ENCODE measurements at places on chromosomes 12 and 14.

- DNase-seq: no peak
Observed at GRCh38 chr12:115920395-115921183, 356.9 kb downstream of the MED13L start.

GRCh38 chr12:94165670-94166364 is 17.4 kb downstream of the PLXNC1 start:
- no peak for DNase-seq

GRCh38 chr14:96270565-96271420 is 14.8 kb downstream of the BDKRB1 start:
- DNase-seq: no peak

GRCh38 chr12:121805171-121806008 is 1.6 kb downstream of the SETD1B start:
- DNase-seq: no peak

- DNase-seq: no peak
Observed at GRCh38 chr12:39605996-39606395, 13.6 kb downstream of the ABCD2 start.

DNA sequence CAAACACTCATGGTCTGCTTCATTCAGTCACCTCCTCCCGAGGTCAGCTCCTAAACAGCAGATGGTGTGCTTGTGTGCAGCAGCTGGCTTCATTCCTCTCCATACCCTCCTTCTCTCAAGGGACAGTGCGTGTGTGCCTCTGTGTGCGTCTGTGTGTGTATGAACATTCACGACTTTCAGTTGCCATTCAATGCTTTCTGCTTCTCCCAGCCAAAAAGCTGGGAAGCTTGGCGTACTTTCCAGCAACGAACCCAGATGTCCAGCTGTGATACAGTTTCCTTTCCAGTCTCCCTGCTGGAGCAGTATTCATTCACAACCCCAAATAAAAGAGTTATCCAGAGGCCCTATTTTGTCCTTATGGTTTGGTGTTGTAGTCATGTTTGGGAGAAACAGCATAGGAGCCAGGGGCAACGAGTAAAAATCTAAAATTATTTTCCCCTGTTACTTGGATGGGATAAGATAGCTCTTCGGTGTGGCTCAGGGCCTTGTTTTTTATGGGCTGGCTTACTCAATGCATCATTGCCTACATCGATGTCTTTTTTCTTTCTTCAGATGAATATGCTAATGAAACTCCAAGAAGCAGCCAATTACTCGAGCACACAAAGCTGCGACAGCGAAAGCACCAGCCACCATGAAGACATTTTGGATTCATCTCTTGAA is 379.3 kb downstream of the NAV3 start:
- DNase-seq: no peak

DNA sequence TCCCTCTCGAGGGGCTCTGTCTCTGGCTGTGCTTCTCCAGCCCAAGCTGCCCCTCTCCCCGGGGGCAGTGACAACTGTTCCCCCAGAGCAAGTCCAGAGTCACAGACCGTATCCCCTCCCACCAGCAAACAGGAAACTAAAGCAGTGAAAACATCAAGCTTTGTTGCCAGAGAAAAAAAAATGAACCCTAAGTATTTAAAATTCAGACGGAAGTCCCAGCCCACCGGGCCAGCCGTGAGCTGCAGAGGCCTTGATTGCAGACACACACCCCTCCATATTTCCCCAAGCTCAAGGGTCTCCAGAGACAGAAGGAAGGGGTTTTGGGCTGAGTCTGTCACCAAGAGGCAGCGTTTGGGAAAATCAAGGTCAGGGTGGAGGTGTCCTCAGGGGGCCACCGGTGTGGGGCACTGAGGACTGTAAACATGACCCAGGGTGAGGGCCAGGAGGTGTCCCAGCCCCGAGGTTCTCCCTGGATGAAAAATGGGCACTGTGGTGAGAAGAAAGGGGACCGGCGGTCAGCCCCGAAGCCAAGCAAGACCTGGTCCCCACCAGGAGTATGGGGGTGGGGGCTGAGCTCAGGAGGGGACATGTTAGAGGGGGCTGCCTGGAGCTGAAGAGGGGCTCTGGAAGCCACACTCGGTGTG is 7.7 kb downstream of the PHETA1 start:
- no peak for DNase-seq

- DNase-seq: no peak
Observed at GRCh38 chr14:58633831-58634230, 3.9 kb upstream of the DACT1 start.

DNA sequence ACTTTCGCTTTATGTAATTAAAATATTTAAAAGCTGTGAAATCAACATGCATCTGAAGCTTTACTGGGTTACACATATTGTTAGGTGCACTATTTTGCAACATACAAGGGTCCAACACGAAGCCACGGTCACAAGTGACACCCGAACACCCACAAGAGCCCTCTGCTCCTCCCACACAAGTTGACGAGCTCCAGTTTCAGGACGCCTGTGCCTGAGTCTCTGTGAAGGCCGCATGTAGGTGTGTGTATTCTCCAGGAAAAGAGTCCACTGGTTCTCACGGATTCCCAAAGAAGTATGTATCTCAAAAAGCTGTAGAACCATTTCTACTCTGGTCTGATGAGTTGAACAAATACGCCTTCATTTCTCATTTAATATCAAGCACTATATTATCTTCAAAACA is 12.0 kb downstream of the SLC15A4 start:
- no peak for DNase-seq

DNA sequence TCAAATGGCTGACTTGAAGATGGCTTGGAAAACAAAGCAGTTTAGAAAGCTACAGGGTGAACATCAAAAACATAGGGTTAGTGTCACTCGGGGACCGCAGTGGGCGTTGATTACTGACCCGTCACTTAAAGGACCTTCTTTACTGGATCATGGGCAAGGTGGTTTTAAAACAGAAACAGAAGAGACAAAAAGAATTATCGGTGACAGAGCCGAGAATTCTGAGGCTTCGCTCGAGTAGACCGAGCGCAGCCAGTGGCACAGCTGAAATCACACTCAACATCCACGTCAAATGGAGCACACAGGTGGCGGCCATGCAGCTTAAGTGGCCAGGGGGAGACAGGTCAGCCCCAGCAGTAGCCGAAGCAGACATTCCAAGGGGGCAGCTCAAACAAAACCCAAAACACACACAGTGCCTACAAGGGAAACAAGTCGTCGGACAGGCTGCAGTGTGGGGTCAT is 17.3 kb downstream of the SNRNP35 start:
- DNase-seq: no peak

DNA sequence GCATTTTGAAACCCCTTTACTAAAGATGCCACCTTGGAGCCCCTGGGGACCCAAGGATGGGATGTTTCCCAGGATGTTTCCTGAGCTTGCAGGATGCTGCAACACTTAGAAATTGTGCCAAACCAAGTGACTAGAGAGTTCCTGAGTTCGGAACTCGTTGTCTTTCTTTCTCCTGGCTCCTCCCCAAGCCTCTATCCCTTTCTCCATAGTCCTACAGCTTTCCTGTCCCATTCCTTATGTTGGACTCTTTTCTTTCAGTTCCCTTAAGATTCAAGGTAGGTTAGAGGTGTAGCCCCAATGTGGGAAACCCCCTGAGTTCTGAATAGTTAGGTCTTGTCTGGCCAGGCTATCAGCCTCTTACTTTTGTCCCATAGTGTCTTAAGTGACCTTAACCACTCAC is 1.4 kb upstream of the KIF5A start:
- no peak for DNase-seq

- DNase-seq: no peak
Observed at GRCh38 chr14:94673781-94674231, 61.6 kb downstream of the SERPINA3 start.

DNA sequence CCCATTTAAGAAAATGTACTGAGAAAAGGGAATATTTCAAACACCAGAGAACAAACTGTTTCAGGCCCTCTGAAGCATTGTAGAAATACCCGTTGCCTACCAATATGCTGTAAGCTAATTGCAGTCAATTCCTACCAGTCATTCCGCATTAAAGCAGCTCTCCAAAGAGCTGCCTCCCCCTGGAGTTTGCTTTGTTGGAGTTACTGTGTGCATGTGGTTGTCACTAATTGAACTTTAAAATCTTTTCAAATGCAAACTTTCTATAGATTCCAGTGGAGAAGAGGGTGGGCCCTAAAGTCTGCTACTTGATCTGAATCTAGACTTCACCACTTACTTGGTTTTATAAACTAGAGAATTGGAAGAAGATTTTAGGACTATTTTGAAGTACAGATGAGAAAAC is 112.7 kb downstream of the PLXNC1 start:
- DNase-seq: no peak

- DNase-seq: no peak
Observed at GRCh38 chr12:92242907-92243306, 97.3 kb upstream of the BTG1 start.

- no peak for DNase-seq
Observed at GRCh38 chr14:75343911-75344310, 65.3 kb downstream of the FOS start.

DNA sequence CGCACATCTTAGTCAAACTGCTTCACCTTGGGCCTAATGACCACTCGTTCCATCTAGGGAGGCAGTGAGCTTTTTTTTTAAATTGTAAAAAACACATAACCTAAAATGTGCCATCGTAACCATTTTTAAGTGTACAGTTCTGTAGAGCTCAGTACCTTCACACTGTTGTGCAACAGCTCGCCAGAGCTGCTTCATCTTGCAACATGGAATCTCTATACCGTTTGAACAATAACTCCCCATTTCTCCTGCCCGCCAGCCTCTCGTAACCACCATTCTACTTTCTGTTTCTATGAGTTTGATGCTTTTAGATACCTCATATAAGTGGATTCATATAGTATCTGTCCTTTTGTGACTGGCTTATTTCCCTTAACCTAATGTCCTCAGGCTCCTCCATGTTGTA is 196.2 kb downstream of the CHST11 start:
- no peak for DNase-seq

- DNase-seq: no peak
Observed at GRCh38 chr12:34340534-34341361, 318.5 kb downstream of the ALG10 start.

DNA sequence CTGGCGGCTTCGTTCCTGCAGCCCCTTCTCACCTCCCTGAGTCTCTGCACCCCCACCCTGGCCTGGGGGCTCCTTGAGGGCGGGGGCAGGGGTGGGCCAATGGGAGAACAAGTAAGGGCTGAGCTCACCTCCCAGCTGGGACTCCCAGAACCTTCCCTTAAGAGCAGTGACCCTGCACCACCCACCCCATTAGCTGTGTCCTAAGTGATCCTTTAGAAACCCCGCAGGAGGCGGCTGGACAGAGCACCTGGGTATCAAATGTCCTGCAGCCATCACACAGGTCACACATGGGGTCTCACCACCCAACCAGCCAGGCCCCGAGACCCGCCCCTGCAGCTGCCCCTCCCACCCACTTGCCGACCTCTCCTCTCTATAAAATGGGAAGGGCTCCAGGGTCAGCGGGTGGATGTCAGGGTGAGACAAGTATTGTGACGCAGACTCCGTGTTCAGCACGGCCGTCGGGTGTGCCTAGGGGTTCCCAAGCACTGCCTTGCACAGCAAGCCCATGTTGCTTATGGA is 151.2 kb upstream of the C14orf180 start:
- no peak for DNase-seq

GRCh38 chr12:124684496-124684895 is 117.1 kb upstream of the NCOR2 start:
- DNase-seq: no peak

DNA sequence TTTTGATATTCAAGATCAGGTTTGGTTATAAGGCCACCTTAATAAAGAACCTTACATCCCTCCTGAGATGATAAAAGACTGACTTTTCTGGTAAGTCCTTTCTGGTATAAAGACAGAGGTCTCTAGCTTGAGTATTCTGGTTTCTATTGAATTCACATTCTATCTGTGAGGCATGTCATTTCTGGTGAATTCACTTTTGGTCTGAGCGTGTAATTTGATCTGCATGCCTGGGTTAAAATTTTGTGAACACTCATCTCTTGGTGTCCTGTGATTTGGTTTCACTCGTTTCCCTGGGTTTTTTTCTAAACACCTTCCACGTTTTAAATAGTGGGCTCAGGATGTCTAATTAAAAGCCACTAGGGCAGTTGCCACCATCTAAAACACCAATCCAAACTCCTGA is 12.2 kb downstream of the EIF5 start:
- DNase-seq: no peak

DNA sequence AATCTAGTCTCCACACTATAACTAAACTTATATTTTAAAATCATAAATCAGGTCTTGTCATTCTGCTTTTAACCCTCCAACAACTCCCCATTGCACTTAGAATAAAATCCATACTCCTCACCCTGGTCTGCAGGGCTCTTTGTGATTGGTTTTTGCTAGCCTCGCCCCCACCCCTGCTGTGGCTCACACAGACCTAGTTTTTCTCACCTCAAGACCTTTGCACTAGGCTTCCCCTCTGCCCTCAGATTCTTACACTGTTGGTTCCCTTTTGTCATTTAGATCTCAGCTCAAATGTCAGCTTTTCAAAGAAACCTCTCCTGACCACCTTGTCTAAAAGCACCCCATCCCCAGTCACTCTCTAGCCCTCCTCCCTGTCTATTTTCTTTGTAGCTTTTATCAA is 10.7 kb upstream of the LHX5 start:
- no peak for DNase-seq

DNA sequence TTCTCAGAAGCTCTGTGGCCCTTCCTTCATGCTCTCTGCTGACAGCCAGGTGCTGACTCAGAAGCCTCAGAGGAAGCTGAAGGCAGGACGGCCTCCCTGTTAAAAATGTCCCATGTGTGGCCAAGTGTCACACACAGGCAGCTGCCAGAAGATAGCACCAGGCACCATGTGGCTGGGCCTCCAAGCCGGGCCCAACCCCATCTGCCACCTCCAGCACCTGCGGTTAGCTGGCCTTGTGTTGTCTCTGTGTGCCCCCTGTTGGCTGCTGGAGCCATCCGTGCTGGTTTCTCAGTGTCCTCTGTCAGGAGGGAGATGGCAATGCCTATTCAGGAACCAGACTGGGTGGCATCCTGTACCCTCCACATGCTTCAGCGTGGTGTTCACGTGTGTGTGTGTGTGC is 63.2 kb downstream of the TSPAN11 start:
- DNase-seq: no peak

DNA sequence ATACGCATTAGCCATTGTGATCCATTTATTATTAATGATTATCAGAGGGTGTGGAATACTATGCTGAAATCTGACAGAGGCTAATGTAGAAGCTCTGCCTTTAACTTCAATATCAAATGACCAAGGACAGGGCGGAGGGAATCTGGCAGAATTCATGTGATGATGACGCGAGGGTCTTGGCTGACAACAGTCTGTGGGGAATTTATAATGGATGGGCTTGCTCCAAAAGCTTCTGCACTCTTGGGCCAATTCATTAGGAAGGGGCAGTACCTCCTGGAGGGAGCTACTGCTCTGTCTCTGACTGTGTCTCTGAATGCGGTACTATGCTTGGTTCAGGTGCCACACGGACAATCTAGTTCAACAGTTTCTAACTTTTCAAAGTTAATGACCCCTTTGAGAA is 46.2 kb downstream of the GALNT8 start:
- no peak for DNase-seq
